ENCODE measurements at places on chromosomes 7 and 10.

- DNase-seq = no peak
These were observed 27.4 kb upstream of the PSAP start for GRCh38 chr10:71878327-71879034.

DNA sequence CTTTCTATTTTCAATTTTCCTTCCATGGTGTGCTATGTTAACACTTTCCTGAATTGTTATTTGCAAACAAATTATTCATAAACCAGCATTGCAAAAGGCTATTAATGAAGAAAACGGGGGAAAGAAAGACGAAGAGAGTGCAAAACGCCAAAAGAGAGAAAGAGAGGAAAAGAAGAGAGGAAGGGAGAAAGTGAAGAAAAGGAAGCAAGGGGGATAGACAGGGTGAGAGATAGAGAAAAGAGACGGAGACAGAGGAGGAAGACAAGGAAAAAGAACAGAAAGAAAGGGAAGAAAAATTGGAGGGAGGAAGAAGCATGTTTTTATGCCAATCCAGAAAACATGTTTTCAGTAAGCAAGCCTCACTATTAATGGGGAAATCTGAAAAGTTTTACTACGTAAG is 310.6 kb downstream of the TFEC start:
- no peak for DNase-seq

DNA sequence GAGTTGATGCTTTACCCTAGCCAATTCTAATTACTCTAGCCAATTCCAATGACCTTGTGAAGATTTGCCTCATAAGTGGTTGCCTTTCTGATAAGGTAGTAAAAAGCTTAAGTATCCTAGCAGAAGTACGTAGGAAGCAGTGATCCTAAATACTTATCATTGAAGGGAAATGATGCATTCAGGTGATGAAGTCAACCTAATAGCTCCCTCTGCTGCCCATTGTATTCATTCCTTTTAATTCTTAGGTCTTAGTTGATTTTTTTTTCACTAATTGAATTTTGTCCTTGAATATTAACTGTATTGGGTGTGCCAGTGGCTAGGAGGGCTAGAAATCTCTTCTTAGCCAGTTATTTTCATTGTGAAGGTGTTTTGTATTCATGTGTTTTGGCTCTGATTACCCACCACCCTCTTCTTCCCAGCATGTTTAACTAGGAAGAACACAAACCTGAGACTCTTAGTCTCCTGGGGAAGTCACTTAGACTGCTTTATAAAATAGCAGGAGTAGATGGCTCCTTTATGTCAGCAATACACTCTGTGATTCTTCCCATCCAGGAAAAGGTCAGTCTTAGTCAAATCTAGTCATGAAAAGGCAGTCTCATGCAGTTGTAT is 46.3 kb downstream of the PLEKHA8 start:
- no peak for DNase-seq

DNA sequence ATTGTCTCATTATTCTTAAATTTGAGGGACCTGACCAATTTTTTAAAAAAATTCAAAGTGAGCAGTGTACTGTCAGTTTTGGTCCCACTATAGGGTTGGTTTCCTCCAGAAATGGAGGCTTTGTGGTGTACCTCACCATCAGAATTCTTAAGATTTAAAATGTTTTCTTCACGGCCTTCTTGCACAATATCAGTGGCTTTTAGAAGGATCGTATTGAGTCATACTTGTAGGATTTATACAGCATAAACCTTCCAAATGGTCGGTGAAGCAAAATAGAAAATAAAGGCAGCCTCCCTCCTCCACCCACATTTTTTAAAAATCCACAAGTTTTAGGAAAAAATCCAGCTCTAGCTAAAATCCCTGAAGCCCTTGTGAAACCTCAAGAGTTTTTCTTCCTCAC is 126.4 kb downstream of the RNLS start:
- DNase-seq = no peak

DNA sequence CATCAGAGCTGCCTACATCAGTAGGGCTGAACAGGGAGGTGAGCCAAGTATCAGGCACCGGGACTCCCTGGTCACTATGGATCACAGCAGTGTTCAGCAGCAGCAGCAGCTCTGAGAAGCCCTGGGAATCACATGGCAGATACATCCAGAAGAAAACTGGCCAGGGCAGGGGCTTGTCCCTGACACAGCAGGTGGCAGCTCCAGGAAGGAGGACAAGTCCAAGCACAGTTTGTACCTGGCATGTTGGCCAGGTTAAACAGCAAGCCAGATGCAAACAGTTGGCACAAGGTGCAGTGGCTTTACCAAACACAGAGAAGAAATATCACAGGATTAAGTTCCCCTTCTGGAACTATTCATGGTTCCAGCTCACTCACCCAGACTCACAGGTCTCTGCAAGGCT is 139.4 kb downstream of the KCNMA1 start:
- DNase-seq = no peak

DNA sequence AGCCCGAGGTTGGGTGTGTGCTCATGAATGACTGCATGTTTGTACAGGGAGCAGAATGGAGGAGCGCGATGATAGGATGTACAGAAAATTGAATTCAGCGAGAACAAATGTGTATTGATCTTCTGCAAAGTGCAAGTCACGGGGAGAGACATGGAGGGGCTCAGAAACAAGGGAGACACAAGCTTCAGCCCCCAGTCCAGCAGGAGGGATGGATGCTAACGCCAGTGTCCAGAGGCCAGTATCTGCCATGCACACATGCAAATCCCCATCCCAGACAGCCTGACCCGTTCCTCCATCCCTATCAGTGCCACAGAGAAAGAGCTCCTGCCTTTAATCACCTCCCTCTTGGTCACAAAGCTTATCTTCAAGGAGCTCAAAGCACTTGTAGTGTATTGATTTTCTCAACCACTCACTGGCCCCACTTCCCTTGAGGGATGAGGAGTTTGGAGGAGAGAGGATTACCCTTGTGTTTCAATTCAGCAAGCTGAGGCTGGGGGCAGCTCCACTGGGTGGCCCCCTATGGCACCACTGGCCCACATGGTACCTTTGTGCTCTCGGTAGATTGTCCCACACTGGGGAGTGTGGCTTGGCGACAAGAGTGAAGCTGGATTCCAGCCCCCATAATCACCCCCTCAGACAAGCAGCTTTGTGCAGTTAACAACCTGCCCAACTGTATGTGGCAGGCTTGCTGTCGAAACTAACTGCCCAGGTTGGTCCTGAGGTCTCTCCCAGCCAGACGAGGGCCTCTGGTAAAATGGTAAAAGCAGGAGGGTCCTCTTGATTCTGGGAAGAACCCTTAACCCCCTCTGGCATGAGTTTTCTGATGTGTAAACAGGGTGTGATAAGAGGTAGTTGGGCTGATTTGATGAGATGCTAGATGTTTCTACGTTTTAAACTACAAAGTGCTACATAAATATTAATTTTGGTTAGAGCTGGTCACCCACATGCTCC is 151.6 kb upstream of the UNC5B start:
- no peak for DNase-seq

Data from SJSA1 (cell line).